Activated CD4-positive, alpha-beta T cell treated with anti-CD3 and anti-CD28 coated beads for 24 hours (primary cell): ENCODE measurements at places on chromosomes 5 and 9.

GRCh38 chr9:83957248-83957513, 22.8 kb downstream of the HNRNPK start:
- no peak for DNase-seq

DNA sequence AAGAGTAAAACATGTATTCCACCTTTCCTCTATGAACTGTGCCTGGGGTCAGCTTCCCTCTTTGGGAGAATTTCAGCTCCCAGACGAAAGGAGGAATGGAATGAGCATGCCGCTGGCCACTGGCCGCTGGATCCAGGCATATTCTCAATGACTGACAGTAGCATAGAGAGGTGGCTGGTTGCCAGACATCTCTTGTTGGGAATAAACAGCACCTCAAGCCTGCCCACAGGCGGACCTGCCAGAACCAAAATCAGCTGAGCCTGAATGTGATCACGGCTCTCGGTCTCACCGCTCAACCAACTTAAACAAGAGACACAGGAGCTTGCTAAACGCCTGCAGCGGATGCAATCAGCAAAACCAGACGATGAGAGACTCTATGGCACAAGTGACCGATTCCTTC, 20.6 kb downstream of the TBC1D9B start:
- DNase-seq: no peak

- DNase-seq: no peak
These were observed 350.3 kb downstream of the GADD45G start for GRCh38 chr9:89955144-89955543.

- no peak for DNase-seq
These were observed 363.3 kb upstream of the MEF2C start for GRCh38 chr5:89246252-89246651.

- DNase-seq: no peak
These were observed 74.2 kb downstream of the ST8SIA4 start for GRCh38 chr5:100828898-100829356.

DNA sequence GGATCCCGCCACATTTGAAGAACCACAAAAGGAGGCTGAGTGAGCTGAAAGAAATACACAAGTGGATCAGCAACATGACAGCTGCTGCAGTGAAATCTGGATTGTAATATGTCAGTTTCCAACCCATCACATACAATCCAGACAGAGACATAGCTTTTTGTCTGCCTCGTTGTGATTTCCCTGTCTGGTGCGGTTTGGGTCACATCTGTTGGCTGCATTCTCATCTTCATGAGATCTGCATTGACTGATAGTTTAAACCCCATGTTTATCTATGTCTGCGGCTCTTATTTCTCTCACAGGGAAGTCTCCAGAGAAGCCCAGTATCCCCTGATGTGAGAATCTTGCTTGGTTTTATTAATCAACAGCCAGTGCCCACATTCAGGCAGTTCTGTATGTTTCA, 403.1 kb upstream of the ZNF608 start:
- DNase-seq: no peak

DNA sequence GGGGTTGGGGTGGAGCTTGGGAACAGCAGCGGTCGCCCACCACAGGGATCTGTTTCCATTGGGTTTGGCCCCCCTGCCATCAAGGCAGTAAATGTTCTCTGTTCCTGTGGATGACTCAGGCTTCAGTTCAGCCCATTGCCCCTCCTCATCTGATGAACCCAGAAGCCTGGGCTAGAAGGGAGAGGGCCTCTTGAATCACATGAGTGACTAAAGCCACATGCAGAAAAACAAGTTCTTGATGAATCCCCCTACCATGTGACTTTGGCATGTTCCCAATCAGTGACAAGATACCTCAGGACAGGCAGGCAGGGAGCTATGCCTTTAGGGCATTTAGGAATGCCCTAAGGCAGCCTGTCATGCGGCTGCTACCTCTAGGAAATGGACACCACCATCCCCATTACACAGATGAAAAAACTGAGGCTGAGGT, 2.5 kb downstream of the SH3PXD2B start:
- DNase-seq: no peak

GRCh38 chr5:179431221-179431824, 86.1 kb upstream of the ADAMTS2 start:
- no peak for DNase-seq
